ENCODE measurements at places on chromosomes 11 and 22.
A peak's percentile ranks its signal among the peaks of the same experiment; 100 is the strongest.

DNA sequence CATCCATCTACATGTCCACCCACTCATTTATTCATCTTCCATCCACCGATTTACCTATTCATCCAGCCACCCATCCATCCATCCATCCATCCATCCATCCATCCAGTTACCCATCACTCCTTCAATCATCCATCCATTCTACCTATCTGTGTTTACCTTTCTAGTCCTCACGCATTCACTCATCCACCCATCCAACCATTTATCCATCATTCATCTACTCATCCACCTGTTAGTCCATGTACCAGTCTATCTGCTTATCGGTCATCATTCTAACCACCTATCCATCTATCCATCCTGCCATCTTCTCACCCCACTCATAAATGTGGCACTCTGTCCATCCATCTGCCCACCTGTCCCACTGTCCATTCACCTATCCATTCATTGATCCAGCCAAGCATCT is 21.9 kb upstream of the MYEOV start:
- DNase-seq = no peak

GRCh38 chr22:43811777-43812148 is 342 bp downstream of the EFCAB6 start:
- no peak for DNase-seq

DNA sequence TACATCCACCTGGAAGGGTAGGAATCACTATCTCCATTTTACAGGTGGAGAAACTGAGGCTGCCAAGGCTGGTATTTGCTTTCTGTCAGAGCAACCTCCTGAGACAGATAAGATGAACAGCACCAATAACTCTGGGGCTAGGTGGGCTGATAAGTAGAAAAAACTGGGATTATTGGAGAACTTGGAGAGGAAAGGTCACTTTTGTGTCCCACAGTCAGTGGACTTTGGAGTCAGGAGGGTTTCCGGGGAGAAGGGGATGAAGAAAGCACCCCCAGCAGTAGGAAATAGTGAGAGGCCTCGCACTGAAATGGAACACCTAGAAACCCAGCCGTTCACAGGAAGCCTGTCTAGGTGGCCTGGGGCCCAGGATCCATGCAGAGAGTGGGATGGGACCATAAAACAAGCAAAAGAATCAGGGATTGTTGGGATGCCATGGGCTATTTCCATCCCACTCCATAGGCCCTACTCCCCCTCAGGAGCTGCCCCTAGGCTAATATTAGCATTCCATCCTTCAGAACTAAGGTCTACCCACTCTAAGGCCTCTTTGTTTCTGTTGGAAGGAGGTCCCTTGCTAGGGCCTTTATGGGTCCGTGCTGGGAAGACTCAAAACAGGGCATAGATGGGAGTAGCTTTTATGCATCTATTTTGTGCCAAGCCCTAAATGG is 31.0 kb upstream of the FCHSD2 start:
- no peak for DNase-seq

- DNase-seq = no peak
Observed at GRCh38 chr11:108926171-108926840, 261.4 kb downstream of the DDX10 start.

- no peak for DNase-seq
Observed at GRCh38 chr11:27352781-27353180, 10.2 kb downstream of the CCDC34 start.

- no peak for DNase-seq
Observed at GRCh38 chr11:14673824-14674405, 30.3 kb downstream of the PDE3B start.

DNA sequence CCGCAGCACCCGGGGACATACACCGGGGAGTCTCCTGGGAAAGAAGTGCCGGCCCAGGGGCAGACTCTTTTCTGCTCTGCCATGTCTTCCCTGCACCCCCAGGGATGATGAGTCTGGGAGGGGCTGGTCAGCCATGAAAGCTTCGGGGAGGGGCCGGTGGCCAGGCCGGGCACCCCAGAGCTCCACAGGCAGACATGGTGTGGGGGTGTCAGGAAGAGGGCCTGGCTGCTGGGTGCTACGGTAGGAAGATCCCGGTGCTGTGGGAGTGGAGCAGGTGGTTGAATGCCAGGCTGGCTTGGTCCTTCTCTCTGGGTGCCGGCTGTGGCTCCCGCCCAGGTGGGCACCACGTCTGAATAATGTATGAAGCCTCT is 17.4 kb downstream of the LSP1 start:
- no peak for DNase-seq

DNA sequence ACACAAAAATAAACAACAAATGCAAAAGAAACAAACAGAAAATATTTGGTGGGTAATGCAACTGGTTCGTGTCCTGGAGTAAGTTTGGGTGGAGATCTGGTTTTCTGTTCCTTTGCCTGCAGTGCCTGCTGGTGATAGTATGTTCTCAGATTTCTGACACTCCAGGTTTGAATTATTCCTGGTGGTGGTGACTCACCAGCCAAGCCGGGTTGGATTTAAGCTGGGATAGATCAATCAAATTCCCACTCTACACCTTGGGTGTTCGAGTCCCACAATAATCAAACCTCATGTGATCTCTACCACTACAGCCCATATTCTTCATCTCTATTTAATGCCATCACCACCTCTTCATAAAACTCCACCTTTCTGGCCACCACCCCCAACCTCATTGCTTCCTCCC is 421.8 kb downstream of the NTM start:
- peak; percentile 38 for DNase-seq

DNA sequence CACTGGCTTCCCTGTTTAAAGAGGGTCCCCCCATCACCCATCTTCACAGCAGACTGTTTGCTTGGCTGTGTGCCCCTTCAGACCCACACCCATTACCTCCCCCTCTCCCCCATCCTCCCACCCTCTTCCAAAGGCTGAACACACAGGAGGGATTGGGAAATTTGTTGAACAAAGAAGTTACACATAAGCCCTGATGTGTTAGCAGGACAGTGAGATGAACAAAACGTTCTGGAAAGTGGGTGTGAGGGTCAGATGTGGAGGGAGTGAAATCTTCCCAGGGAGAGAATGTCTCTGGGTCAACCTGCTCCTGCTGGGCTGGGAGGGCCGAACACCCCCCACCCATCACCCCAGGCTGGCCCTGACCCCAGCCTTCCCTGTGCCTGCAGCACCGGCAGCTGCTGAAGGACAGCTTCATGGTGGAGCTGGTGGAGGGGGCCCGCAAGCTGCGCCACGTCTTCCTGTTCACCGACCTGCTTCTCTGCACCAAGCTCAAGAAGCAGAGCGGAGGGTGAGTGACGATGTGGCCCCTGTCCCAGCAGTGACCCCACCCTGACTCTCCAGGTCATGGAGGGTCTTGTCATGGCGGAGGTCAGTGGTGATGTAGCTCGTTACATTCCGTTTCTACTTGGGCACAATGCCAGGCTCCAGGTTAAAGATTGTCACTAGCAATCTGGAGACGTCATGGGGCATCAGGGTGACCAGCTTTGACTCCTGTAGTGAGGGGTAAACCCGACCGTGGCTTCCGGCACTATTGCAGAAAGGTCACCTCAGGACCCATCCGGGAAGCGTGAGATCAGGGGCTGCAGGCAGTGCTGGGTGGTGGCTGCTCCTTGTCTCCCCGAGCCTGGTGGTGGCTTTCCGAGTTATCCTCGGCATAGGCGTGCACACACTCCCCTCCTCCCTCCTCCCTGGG is 103.5 kb downstream of the BCR start:
- DNase-seq = no peak

DNA sequence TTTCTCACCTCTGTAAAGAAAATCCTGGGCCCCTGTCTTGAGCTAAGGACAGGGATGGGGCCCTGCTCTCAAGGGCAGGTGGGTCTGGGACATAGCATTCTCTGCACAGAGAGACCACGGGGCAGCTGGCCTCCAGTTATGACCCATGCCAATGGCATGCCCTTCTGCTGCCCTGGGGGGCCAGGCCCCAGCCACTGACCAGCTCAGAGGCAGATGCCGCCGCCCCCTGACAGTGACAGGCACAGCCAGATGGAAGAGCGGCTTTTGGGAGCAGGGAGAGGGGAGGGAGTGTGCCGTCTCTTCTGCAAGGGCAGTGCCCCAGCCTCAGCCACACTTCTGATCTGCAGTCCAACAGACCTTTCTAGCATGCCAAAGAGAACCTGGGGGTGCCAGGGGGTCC is 114.8 kb upstream of the NAV2 start:
- DNase-seq = peak; percentile 73

GRCh38 chr11:85459304-85459703 is 167.8 kb downstream of the DLG2 start:
- DNase-seq = no peak

- DNase-seq = no peak
Observed at GRCh38 chr11:68783216-68783821, 32.0 kb upstream of the TESMIN start.

- DNase-seq = no peak
Observed at GRCh38 chr11:34836958-34837856, 79.0 kb downstream of the APIP start.

DNA sequence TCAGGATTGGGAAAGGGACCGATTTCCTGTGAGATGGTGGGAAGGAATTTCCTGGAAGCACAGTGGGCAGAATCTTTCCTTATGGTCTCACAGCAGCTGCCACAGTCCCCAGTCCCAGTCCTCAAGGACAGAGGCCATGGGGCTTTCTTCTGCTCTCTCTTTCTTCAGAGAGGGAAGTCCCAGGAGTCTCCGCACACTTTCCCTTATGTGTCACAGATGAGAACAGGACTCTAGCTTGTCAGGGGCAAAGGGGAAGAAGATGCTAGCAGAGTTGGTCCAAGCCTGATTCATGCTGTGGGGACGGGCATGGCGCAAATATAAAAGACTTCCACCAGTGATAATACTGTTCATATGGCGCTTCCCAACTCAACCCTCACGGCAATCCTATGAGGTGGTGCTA is 7.5 kb upstream of the PPFIA1 start:
- no peak for DNase-seq

DNA sequence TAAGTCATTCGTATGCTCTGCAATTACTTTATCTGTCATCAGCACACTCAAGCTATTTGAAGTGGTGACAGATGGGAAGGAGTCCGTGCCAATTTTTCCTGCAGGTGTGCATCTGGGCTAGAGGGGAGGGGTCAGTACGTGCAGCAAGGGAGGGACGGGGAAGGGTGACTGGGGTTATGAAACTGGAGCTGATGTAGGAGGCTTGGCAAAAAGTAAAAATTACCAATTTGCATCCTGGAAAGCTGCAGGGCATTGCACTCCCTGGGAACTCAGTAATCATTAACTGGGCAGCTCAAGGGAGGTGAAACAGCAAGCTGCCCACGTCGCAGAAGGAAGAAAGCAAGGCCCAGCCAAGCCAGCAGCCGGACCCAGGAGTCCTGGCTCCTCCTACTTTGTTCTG is 87.1 kb upstream of the TMEM45B start:
- DNase-seq = no peak

GRCh38 chr22:42269432-42270175 is 849 bp downstream of the TCF20 start:
- DNase-seq = no peak

GRCh38 chr11:62149986-62150886 is 26.4 kb downstream of the INCENP start:
- peak; percentile 69 for DNase-seq
